ENCODE measurements at places on chromosomes 5 and 9.

DNA sequence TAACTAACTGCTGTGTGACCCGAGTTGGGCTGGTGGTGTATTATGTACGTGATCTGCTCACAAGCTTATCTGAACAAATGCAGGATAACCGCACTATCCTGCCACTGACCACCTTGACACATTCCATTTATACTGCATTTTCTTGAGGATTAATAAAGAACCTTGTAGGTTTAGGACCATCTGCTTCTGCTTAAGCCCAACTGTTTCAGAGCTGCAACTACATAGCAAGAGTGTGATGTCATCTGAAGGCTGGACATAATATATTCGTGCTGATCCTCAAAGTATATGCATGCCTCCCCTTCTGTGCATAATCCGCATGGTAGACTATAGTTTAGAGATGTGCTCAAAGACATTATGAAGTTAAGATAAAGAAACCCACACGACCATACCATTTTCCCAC, 435.9 kb downstream of the BNC2 start:
- no peak for DNase-seq

GRCh38 chr9:136960212-136960937, 8.3 kb downstream of the LCN12 start:
- no peak for DNase-seq

DNA sequence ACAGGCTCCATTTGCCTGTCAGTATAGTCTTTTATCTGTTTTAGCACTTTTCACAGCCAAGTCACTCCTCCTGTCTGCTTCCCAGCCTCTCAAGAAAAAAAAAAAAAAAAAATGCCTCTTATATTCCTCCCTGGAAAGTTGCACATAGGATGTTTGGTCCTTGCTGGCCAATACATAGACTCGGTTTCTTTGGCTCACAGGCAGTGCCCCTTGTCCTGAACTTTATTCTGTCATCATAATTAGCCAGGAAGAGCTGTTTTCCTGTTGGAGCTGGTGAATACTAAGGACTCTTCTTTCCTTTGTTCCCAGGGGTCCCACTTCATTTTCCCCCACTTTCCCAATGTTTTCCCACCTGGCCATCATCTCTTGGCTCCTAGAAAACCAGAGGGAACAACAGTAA, 191.2 kb downstream of the NR3C1 start:
- DNase-seq = no peak

- DNase-seq = no peak
Observed at GRCh38 chr9:70603020-70603411, 188.6 kb upstream of the KLF9 start.

GRCh38 chr5:18072600-18072999, 438.3 kb downstream of the TAF11L14 start:
- no peak for DNase-seq

DNA sequence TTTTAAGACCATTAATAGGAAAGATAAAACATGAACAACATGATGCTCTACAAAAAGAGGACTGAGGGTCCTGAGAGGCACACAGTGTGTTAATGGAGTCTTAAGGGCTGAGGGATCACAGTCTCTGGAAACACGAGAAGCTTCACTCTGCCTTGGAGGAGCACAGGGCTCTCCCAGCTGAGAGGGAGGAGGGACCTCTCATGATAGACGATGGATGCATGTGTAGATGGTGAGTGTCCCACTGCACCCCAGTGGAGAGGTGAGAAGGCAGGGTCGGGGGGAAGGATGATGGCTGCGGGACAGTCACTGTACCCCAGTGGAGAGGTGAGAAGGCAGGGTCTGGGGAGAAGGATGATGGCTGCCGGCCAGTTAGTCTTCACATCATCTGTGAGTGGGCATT, 613.4 kb downstream of the IRX1 start:
- DNase-seq = no peak

GRCh38 chr5:65831276-65831675, 95.1 kb upstream of the ERBIN start:
- DNase-seq = no peak

- DNase-seq = no peak
Observed at GRCh38 chr9:127974001-127974768, 6.6 kb downstream of the EEIG1 start.

DNA sequence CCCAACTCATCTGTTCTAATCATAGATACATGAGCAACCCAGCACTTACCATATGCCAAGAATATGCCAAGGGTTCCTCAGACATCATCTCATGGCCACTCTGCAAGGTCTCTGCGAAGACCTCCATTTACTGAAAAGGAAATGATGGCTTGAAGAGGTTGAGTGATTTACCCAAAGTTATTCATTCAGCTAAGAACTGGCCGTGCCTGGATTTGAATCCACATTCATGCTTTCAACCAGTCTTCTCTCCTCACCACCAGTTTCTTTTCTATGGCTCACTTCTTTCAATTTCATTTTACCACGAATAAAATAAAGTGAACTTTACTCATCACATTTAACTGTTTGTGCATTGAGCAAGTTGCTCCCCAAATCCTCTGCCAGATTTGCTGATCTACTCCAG, 27.2 kb upstream of the FOXI1 start:
- DNase-seq = no peak

Data from globus pallidus (tissue), 1 donor.